ENCODE measurements at places on chromosomes 7 and 10.

GRCh38 chr10:51685768-51686167 is 13.6 kb downstream of the CSTF2T start:
- DNase-seq, result no peak

GRCh38 chr10:32347363-32348022 is 535 bp upstream of the EPC1 start:
- DNase-seq, result no peak

DNA sequence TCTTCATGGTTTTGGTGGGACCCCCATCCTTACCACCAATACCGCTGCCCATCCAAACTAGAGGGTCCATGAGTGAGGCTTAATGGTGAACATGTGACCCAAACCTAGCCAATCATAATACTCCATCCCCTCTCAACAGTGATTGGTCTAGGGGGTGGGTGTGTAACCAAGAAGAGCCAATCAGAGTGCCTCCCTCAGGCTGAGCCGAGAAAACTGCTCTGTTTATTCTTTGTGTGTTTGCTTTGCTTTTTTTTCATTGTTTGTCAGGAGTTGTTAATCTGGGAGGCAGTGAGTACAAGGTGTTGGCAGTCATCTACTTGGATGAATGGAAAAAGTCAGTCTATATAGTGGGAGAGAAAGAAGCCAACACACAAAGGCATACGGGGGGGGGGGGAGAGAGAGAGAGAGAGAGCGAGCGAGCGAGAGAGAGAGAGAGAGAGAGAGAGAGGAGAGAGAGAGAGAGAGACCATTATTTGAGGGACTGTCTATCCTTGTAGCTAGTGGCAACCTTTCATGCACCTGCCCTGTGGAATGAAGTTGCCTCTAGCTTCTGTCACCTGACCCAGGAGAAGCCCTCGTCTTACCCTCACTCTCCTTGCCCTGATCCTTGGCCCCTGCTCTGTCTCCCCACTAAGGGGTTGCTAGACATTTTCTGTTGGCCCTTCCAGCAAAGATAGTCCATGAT is 441.7 kb downstream of the TYW1 start:
- no peak for DNase-seq

GRCh38 chr7:117020591-117020973 is 67.3 kb downstream of the ST7 start:
- no peak for DNase-seq

DNA sequence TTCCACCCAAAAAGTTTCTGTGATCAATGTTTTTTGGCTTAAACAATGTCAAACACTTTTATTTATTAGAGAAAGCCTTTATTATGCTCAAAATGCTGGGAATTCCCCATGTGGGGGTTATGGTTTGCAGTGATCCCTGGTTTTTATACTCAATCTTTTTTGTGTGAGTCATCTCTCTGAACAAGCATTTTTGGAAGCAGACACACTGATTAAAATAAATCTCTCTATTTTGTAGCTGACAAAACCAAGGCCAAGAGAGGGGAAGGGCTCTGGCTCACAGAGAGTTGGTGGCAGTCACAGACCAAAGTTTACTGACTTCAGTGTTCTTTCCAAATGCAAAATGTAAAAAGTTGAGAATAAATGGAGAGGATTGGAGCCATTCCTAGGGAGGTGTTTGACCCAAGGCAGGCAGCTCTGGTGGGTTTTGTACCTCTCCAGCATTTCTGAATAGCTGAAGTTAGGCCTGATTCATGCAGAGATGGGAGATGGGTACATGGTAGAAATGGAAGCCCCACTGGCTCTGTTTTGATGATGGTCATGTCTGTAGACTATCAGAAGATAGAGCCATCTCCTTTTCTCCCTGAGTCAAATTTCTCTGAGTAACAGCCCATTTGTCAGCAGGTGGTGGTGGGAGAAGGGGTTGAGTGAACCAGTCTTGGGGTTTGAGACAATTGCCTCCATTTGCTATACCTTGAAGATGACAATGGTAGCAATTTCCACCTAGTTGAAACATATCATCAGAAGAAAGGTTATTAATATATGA is 45.4 kb upstream of the NAMPT start:
- no peak for DNase-seq

DNA sequence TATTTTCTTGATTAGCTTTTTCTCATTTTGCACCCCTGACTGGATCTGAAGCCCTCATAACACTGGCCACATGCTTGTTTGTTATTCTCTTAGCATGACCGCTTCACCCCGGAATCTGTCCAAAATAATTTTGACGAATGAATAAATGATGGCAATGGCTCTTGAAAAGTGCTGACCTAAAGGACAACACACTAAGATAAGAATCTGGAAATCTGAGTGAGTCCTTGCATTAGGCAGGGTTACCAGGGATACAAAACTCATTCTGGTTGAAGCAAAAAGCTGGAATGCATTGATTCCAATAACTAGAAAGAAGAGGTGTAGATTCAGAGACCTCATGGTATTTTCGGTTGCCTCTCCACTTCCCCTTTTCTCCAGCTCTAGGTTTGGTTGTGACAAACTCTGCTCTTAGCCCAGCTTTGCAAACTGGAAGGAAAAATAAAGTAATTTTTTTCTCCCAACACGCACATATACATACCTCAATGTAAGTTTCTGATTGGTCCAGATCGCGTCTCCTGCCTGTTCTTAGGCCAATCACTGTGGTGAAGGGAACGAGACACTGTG is 157.4 kb downstream of the SKIDA1 start:
- no peak for DNase-seq

GRCh38 chr7:30968747-30969603 is 5.2 kb downstream of the GHRHR start:
- DNase-seq, result no peak

- no peak for DNase-seq
Measured at GRCh38 chr10:22765660-22766547, 51.5 kb upstream of the PIP4K2A start.

GRCh38 chr10:51217505-51217904 is 143.2 kb downstream of the PRKG1 start:
- DNase-seq, result no peak

DNA sequence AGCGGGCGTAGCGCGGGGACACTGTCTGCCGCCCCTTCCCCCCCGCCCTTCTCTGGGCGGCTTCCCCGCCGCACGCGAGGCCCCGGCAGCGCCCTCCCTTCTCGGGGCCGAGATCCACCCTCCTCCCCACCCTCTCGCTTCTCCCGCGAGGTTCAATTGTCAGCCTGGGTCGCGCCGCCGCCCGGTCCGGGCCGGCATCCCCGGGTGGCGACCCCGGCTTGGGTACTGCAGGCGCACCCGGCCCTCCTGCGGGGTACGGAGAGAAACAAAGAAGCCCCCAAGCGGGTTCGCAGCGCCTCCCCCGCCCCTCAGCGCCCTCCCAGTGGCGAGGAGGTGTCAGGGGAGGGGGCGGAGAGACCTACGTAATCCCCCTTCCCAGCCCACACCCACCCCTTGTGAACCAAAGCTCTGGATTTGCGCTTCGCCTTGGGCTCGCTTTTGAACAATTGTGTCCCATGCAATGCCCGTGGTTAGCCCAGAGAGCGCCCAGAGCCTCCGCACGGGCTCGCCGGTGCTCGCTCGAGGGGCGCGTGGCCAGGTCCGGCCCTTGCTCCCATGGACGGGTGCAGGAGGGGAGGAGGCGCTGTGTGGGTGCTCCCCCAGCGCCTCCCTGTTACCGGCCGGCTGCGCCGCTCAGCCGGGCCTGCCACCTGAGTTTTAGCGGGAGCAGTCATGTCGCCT is 634 bp downstream of the HECW1 start:
- no peak for DNase-seq

DNA sequence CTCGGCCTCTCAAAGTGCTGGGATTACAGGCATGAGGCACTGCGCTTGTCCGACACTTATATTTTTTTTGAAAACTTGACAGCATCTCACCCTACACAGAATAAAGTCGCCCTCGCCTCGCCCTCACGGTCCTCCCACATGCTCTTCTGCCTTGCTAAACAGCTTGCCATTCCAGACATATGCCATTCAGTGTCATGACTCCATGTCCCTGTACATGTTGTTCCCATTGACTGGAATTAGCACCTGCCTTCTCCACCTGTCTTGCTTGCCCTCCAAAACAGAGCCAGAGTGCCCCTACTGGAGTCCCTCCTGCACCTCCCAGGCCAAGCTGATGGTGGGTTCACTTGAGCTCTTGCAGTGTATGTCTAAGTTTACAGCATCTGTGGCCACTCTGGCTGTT is 6.2 kb downstream of the NIPSNAP2 start:
- no peak for DNase-seq

GRCh38 chr10:17637869-17638268 is 6.1 kb upstream of the STAM start:
- DNase-seq, result no peak

GRCh38 chr10:120593693-120594092 is 136.7 kb downstream of the PLPP4 start:
- no peak for DNase-seq

- no peak for DNase-seq
Measured at GRCh38 chr10:110865186-110865808, 6.4 kb upstream of the PDCD4 start.

DNA sequence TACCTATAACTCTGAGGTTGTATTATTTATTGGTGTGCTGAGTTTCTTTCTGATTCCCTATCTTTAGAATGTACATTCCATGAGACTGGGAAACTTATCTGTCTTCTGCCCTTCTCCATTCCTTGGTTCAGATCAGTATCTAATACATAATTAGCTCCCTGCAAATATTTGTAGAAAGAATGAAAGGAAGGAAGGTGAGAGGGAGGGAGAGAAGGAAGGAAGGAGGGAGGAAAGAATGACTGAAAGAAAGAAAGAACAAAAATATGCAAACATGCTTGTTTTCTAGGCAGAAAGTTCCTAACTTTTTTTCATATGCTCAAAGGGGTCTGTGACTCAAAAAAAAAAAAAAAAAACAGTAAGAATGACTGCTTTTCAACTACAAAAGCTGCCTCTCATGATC is 3.9 kb upstream of the USP6NL start:
- DNase-seq, result no peak

- no peak for DNase-seq
Measured at GRCh38 chr7:50725774-50726173, 56.9 kb downstream of the GRB10 start.

DNA sequence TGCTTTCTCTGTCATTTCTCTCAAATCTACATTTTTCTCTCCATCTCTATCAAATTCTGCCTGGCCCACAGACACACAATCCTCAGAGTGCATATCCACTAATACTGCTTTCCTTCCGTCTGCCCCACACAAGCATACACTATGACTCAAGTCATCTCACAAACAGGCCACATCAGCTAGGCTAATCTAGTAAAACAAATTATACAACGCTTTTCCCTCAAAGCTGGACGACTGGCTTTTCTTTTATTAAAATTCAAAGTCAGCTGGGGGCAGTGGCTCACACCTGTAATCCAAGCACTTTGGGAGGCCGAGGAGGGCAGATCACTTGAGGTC is 161.1 kb downstream of the FAM107B start:
- no peak for DNase-seq

DNA sequence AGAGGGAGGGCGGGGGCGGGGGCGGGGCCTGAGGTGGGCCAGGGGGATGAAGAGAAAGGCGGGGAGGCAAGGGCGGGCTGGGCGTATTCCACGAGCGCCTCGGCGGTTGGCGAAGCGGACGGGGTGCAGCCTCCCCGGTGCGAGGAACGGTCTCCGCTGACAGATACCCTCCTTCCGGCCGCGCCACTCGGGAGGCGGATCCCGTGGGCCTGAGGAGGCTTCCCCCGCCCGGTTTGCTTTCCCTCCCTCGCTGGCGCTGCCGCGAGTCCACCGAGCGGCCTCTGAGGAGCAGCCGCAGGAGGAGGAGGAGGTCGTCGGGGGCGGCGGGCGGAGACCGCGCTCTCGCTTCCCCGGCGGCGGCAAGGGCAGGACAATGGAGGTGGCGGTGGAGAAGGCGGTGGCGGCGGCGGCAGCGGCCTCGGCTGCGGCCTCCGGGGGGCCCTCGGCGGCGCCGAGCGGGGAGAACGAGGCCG is at the start of gene TRIM24:
Gene TRIM24, plus strand, starts transcription at position 84 of the 473 bp plus-strand sequence. Its CDS starts 290 bp downstream, at position 374.
- DNase-seq, result no peak

DNA sequence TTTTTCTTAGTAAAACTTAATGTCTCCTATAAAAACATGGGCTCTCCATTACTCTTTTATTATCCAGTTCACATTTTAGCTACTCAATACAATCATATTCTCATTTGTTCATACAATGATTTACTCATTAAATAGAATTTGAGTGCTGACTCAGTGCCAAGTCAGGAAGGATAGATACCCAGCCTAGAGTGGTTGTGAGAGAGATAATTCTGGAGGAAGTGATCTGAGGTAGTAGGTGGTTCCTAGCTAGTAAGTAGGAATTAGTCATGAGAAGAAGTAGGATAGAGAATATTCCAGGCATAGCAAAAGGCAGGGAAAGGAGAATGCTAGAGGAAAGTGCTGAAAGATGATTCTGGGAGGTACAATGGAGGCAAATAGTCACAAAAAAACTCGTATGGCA is 133.5 kb upstream of the MBL2 start:
- no peak for DNase-seq

GRCh38 chr10:26804418-26805393 is 56.1 kb downstream of the ABI1 start:
- no peak for DNase-seq

- DNase-seq, result no peak
Measured at GRCh38 chr7:106523482-106523881, 137.5 kb downstream of the CCDC71L start.

- no peak for DNase-seq
Measured at GRCh38 chr7:157700231-157701005, 363.6 kb downstream of the DNAJB6 start.

GRCh38 chr10:62019013-62019684 is 117.7 kb downstream of the ARID5B start:
- DNase-seq, result no peak

DNA sequence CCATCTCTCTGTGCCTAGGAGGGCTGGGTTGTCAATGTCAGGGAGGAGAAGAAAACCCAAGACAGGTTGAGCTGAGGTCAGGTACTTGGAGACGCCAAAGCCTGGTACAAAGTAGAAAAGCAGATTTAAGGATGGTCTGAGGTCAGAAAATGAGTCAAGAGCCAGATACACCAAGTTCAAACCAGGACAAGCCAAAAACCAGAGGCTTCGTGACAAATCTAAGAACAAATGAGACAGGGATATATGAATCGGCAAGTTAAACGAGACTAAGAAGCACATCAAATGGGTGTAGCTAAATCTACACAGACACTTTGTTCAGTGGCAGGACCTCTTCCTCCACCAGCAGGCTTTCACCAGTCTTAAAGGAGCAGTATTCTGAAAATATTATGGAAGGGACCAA is 34.2 kb downstream of the C7orf33 start:
- DNase-seq, result no peak

GRCh38 chr7:105376908-105377533 is 11.7 kb downstream of the SRPK2 start:
- DNase-seq, result no peak

GRCh38 chr10:103757531-103758293 is 97.7 kb downstream of the SH3PXD2A start:
- DNase-seq, result no peak

Measured in NCI-H2171 (cell line).